GM10248 (cell line): ENCODE measurements at places on chromosomes 1 and 21.

DNA sequence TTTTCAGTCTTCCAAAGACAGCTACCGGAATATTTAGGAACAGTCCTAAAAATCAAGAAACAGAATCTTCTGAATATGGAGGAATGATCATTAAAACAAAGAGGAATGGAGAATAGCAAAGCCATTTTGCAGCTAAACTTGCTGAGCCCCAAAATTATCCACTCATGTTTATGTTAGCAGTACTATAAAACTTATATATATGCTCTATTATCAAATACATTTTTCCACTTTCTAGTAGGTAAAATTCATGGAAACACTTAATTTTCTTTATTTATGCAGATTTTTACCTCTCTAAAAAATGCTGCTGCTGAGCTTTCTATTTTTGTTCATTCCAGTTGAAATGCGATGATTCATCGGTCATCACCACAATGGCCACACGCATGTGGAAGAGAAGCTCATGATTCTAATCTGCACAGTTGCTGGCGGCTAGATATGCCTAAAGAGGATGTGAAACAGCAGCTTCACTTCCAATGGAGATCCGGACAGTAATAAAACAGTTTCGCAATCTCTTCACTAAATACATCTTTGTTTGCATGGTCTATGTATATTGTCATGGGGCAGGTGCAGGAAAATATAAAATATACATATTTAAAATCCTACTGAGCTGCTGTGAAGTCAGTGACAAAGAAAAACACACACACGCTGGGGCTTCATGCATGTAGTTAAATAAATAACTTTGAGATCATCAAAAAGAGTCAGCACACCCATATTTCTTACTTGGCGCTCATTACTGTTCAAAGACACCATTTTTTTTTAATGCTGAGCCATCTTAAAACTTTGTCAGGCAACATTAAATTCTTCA is 292.2 kb downstream of the SMYD3 start:
- peak; percentile 67 for DNase-seq

DNA sequence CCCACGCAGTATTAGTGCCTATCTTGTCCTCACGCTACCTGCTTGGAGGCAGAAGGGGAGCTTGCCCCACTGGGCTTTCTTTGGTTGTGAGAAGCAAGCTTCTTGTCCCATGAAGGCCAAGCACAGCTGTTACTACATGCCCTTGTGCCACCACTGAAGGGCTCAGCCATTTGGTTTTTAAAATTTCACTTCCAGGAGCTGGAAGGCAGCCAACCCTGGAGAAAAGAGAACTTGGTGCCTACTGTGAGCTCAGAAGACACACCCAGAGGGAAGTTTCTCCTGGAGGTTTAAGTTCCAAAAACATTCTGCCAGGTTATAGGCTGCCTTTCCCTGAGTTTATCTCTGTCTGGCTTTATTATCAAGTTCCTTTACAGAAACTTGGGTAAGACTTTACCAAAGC is 187.4 kb downstream of the SLC35F3 start:
- no peak for DNase-seq

DNA sequence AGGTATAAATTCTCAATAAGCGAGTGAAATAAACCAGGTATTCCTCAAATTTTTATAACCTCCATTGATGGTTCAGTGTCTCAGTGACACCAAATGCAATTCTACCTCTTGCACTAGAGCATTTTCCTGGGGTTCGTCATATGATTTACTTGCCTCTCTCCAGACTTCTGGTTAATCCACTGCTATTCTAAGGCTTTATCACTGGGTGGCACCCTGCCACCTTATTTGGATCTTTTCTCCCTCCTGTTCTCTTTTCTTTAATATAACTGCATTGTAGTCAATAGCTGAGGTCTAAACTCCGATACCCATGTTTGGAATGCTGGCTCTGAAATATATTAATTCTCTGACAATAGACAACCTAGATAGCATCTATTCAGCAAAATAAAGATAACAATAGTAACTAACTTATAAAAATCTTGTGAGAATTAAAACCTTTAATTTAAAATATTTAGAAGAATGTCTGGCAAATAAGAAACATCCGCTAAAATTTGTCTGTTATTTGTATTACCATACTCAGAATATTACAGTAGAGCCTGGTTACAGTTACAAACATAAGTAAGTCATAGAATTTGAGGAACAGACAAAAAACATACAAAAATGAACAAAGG is 436.4 kb downstream of the PLA2G4A start:
- no peak for DNase-seq

- no peak for DNase-seq
These were observed 150.9 kb downstream of the KCNJ6 start for GRCh38 chr21:37765221-37765900.

- DNase-seq, result no peak
These were observed 44.2 kb downstream of the OSBPL9 start for GRCh38 chr1:51661081-51661518.

GRCh38 chr1:204192589-204193352 is 3.5 kb downstream of the KISS1 start:
- no peak for DNase-seq
